ENCODE measurements at places on chromosomes 11 and 22.

GRCh38 chr11:128632141-128632791, 44.9 kb upstream of the ETS1 start:
- peak; percentile 80 for DNase-seq

GRCh38 chr11:104546501-104546900, 351.8 kb downstream of the CASP12 start:
- DNase-seq: no peak

- no peak for DNase-seq
These were observed 19.8 kb downstream of the ARVCF start for GRCh38 chr22:19996694-19997384.

GRCh38 chr11:86715611-86716010, 43.2 kb upstream of the ME3 start:
- no peak for DNase-seq

DNA sequence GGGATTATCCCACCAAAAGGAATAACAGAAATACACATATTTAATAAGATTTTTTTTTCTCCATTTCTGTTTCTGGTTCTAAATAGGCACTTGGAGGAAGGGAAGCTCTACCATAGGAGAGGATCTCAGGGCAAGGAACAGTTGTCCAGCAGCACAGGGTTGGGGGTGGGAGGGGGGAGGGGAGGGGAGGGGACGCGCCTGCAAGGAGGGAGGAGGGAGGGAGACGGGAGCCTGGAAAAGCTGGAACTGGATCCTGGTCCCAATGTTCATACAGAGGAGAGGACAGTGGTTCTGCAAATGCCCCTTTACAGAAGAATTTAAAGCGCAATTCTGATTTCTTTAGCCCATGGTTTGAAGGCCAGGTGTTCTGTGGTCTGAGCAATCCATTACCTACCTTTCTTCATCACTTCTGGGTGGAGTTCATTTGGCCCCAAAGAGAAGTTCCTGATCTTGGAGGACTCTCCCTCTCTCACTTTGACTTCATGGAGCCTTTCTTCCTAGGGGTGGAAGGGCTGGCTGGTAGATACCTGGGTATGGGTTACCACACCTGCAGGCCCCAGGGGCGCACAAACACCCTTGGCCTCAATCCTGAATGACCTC, 348.9 kb upstream of the NCAM1 start:
- DNase-seq: no peak

DNA sequence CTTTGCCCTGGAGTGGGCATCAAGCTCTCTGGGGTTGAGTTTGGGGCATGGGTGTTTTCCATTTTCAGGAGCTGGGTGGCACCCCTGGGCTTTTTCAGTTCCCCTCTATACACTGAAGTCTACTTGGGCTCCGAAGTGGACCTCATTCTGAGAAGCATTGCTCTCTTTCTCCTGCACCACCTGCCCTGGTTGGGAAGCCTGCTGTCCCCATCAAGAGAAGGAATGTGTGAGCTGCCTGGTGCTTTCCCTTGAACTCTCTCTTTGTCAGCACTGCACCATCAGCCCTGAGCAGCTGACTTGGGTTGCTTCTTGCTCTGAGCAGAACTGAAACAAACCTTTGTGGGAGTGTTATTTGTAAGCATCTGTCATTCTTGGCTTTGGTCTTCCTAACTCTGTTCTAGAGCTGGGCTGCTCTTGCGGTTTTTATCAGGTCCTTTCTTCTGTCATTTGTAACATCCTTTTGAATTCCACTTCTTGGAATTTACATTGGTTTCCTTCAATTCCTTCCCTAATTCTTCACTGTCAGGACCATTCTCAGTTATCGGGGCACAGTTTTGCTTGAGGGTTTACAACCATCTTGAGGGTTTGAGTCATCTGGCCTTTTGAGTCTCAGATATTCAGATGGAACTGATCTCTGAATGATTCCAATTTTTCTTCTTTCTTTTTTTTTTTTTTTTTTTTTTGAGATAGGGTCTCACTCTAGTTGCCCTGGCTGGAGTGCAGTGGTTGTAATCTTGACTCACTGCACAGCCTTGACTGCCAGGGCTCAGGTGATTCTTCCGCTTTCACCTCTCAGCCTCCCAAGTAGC, 20.5 kb downstream of the UBE2L3 start:
- no peak for DNase-seq

- DNase-seq: peak; percentile 46
These were observed 4.5 kb upstream of the TP53I11 start for GRCh38 chr11:44955015-44955738.

DNA sequence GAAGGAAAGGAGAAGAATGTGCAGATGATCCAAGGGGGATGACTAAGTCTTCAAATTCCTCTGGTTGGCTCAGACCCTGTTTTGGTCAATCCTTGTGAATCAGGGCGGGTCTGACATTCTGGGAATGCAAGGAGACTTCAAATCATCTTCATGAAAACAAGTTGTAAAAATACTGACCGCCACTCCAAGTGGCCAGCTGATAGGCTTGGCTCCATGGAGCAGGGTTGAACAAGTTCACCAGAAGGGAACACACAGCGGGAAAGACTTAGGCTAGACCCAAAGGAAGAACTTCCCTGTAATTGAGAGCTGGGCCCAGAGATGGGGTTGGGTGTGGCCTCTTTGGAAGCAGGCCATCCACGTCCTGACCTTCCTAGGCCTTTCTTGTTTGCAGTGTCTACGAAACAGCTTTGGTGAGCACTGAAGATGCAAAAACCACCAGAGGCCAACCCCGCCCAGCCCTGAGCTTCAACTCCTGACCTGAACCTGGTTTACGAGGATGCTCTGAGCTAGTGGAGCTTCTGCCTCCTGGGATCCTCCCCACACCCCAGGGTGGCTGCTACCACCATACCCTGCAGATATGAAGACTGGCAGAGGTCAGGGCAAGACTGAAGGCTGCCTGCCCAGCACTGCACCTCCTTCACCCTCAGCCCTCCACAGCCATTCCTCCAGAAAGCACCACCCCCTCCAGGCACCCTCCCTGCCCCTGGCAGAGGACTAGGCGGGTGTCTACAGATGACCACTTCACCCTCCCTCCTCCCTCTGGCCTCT, 26.1 kb downstream of the GDPD5 start:
- DNase-seq: peak; percentile 94

DNA sequence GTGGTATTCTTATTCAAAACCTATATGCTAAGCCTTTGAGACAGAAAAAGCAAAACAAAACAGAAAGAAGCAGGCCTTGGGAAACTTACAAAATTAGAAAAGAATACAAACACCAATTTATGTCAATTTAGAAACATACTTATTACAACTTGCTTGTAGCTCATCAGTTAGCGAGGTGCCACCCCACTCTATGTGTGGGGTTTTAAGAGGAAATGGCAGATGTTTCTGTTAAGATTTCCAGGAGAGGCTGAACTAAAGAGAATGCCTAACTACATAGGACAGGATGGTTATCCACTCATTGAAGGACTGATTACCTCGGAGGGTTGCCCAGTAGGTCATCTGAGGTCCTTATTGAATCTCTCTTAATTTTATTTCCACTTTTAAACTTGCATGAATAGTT, 302.0 kb downstream of the ETS1 start:
- DNase-seq: no peak

- peak; percentile 73 for DNase-seq
These were observed 811.1 kb upstream of the RAG2 start for GRCh38 chr11:37409124-37409523.

GRCh38 chr11:61776561-61777075, 15.8 kb downstream of the TMEM258 start:
- peak; percentile 80 for DNase-seq

GRCh38 chr11:133892584-133893380, 47.5 kb upstream of the SPATA19 start:
- no peak for DNase-seq

DNA sequence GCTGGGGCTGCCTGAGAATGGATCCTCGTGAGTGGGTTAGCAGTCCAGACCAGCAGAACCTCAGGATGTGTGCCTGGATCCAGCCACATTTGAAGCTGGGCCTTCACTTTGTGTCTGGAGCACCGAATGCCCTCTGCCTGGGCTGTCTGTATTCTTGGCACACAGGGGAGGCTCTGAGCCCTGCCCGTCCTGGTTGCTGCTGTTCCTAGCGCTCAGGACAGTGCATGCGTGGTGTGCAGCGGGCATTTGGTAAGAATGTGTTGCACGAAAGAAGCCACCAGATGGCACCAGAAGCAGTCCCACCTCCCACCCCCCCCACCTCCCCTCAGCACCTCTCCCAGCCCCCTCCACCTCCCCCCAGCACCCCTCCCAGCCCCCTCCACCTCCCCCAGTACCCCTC, 4.1 kb upstream of the MAPK11 start:
- peak; percentile 58 for DNase-seq

GRCh38 chr22:32204856-32205722, at the start of gene RFPL2:
Gene RFPL2 (minus strand): TSS chr22:32205073. CDS start chr22:32202451, 2,622 bp downstream.
- DNase-seq: no peak

DNA sequence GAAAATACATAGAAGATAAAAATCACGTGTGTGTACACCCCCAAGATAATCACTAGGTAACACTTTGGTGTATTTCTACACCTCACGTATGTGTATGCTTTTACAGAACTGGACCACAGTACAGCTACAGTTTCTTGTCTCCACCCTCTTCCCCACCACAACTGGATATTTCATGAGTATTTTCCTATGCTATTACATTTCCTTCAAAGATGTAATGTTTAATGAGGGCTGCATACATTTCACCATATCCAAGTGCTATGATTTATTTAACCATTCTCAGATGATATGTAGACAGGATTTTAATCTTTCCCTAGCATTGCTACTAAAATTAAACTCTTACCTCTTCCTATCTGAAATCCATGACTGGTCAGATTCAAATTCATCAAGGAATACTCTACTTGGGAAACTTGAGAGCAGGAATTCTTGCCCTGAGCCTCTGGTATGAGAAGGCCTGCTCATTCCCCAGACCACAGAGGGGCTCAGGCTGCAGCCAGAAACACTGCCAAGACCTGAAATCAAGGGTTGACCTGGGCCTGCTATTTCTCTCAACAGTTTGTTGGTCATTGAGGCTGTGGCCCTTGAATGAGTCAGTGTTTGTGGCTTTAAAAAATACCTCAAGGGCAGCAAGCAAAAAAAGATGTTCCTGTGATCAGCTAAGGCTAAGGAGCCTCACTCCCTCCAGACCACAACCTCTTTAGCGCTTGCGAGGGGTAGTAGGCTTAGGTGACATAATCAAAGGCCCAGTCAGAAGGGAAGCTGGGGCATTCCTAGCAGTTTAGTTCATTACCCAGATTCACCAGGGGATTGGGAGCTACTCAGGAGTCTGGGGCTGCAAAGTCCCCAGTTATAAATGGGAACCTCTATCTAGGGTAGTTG, 55.5 kb downstream of the ABTB2 start:
- peak; percentile 84 for DNase-seq

- DNase-seq: no peak
These were observed 59.9 kb upstream of the POU2AF1 start for GRCh38 chr11:111438846-111439520.

GRCh38 chr11:45156201-45156600, 9.8 kb downstream of the PRDM11 start:
- no peak for DNase-seq

DNA sequence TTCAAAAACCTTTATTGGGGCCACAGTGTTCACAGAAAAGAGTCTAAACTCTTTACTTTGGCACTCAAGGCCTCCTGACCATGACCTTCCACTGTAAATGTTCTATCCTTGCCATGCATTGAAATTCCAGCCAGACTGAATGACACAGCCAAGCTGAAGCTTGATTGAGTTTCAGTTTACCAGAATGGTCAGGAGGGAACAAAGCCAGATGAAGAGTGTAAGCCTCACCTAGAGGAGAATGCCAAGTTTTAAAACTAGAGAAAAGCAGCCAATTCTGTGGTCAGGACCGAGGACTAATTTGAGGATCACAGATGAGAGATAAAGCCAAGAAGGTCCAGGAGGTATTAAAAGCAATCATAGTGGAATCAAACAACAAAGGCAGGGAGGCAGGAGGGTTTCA, 215.3 kb downstream of the KCNA4 start:
- no peak for DNase-seq

DNA sequence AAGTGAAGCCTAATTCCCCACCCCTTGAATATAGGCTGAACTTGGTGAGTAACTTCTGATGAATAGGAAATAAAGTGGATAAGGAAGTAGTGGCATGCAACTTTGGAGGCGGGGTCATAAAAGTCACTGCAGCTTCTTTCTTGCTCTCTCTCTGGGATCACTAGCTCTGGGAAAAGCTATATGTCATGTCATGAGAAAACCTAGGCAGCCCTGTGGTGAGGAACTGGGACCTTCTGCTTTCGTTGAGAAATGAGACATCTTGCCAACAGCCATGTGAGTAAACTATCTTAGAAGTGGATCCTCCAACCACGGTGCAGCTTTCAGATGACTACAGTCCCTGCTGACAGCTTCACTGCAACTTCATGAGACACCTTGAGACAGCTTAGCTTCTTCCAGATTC, 15.7 kb downstream of the ZNF214 start:
- peak; percentile 45 for DNase-seq

DNA sequence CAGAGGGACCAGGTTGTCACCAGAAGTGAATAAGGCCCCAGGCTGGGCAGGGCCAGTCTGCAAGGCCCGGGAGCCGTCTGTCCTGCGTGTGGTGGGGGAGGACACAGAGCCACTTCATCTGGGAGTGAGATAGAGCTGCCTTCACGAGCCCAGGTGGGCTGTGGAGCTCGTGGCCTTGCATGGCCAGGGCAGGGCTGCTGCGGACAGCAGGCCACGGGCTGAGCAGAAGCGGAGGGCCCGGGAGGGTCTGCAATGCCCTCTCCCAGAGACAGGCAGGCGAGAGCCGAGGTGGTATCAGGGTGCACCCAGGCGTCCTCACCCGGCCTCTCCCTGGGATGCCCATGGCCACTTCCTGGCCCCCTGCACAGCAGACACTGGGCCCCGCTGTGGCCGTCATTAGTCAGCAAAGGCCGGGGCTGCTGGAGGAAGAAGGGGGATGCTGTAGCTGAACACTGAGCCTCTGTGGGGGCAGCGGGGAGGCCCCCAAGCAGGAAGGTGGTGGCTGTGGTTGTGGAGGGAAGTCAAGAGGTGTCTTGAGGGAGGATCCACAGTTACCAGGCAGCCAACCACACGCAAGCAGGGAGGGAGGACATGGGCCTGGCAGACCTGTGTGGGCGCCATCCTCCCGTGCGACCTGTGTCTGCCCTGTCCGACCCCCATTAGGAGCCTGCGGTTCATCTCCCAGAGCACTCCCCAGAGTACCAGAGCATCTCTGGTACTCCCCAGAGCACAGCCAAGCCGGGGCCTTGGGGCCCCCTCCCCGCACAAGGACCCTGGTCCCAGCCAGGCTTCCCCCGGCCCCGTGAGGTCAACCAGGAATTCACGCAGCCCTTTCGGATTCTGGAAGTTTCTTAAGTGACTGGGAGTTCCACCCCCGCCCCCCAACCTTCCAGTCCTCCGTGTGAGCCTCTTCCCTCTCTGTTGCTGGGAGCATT, 1109.5 kb downstream of the BRD1 start:
- DNase-seq: no peak

DNA sequence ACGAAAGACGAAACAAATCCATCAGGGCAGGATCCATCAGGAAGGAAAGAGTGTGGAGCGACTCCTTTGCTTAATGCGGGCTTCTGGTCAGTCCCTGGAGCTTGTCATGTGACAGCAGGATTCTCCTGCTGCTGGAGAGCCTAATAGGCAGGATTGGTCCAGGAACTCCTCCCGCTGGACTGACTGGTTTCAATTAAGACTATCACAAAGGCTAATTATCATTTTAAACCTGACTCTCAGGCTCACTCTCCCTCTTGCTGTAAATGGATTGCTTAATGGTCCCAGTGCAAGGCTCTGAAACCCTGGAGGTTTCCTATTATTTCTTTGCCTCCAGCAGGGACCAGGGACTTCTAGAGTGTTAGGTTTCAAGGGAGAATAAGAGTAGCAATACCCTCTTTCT, 493.8 kb downstream of the NTM start:
- no peak for DNase-seq
